Urinary bladder (tissue), 4 donors: ENCODE measurements at places on chromosomes 4 and X.

DNA sequence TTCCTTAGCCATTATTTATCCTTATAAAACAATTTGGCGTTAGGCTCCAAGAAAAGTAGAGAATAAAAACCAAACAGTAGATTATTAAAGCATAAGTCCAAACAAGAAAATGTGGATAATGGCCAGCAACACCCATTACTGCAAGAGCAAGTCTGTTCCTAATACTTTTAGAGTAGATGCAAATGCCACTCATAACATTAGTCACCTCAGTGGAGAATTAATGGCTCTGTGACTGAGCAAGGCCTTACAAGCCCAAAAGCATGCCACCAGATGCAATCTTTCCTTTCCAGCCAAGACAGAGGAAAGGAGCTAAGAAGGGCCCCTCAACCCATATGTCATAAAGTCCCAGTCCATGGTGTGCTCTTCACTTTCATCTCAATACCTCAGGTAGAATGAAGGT, 373.8 kb downstream of the OPHN1 start:
- no peak for DNase-seq

DNA sequence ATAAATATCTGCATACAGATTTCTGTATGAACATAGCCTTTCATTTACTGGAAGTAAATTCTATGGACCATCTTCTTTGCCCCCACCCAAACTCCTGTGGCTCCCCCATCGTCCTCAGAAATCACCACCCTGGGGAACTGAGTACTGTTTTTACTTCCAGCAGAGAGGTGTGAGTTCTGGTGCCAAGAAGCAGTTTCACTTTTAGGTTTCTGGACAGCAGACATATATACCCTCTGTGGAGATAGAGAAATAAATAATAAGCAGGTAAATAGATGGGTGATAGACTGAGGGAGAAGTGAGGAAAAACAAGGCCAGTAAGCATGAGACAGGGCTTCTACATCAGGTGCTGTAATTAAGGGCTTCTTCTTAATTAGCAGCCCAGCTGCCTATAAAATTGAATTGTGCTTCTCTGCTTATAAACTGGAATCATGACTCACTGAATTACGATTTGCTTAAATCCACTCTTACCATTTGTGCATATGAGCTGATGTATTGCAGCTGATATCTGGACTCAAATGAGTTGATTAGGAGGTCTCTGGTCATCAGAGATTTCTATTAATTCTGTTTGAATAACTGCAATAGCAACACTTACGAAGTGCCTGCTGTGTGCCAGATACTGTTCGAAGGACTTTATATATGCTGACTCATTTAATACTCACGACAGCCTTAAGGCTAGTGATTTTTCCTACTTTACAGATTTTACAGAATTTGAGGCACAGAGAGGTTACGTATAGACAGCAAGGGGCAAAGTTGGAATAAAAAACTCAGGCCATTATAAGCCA, 60.8 kb upstream of the DHX15 start:
- no peak for DNase-seq

DNA sequence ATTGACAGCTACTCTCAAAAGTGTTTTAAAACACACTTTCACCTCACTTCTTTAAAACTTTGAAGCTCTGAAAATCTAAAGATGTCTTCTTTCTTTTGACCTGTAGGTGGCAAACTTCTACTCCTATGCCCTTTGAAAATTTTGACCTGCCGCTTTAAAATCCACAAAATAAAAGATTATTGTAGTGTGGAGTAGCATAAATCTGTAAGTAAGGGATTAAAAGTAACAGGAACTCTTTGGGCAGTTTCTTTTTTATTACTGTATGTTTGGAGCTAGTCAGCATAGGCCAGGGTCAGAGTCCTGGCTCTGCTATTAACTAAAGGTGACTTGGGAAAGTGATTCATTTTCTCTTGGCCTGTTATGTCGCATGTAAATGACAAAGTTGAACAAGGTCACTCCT, 25.5 kb downstream of the BBS12 start:
- DNase-seq = no peak

DNA sequence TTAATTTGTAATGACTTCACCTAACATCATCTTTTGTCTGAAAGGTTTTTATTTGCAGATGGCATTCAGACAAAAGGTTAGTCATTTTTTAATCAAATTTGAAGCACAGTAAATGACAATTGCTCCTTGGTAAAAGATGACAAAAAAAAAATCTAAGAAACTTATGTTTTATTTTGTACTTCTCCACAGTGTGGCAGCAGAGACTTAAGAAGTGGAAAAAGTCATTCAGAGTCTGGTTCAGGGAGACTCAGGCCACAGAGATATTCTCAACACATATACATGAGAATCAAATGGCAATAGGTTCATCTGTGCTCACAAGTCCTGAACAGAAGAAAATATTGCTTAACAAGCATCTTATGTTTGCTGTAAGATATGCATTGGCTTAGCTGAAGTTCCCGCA, 436.2 kb downstream of the KCNIP4 start:
- peak; percentile 21 for DNase-seq
